Activated T-cell treated with anti-CD3 and anti-CD28 coated beads, Interleukin-2, amount 50 U/mL, for 24 hours (primary cell): ENCODE measurements at places on chromosomes 12 and 14.

DNA sequence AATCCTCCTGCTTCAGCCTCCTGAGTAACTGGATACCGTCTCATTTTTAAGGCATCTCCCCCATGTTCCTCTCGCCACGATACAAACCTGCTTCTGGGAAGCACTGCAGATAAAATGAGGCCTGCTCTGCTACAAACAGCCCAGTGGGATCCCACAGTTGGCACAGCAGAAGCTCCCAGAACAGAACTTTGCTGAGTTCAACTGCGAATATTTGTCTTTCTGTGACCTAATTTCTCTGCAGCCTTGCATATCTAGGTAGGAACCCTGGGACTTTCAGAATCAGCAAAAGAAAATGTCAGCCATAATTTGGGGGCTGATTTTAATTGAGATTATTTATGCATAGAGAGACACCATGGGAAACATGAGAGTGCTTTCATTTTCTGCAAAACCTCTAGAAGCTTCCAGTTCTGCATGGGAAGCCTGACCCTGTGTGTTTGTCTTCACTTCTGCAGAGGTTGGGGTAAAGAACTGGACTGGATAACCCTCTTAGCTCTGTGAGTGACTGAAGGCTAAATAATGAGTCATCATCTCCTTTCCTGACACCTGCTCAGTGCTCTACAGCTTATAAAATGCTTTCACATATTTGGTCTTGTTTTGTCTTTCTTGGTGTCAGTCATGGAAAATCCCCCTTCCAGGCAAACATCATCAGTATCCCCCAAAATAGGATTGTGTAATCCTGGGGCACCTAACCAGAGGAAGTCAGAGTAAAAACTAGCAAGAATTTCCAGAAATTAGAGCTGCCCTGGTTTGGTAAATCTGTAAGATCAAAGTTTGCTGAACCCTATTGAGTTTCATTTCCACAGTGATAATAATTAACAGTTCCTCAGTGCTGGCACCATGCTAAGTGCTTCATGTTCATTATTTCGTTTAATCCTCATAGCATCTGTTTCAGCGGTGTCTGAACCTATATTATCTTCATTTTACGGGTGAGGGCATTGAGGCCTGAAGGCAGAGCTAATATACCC is 185.8 kb downstream of the SLC15A4 start:
- no peak for DNase-seq

GRCh38 chr12:65113621-65114035 is 7.5 kb downstream of the WIF1 start:
- no peak for DNase-seq

- DNase-seq, result no peak
Measured at GRCh38 chr12:91007531-91008290, 2.9 kb upstream of the EPYC start.

GRCh38 chr14:65964366-65964765 is 521.8 kb upstream of the CCDC196 start:
- no peak for DNase-seq

- no peak for DNase-seq
Measured at GRCh38 chr14:102875652-102876051, 46.8 kb upstream of the AMN start.

GRCh38 chr12:20508962-20509361 is 140.6 kb downstream of the PDE3A start:
- DNase-seq, result no peak

GRCh38 chr12:117686911-117687377 is 281.8 kb downstream of the KSR2 start:
- no peak for DNase-seq

DNA sequence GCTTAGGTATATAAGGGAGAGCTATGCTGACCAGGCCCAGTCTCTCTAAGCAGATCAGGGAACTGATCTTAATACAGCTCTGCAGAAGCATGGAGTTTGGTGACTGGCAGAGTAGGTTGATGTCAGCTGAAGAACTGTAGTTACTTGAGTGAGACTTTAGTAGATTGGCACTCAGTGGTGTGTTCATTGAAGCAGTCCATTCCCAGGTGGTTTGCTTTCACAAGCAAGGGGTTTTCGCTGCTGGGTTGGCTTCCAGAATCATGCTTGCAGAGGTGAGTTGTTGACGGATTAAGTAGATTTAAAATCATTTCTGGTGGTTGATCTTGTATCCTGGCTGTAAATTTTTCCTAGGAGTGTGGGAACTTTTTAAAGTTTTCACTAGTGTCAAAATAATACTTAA is 6.5 kb upstream of the DHRS7 start:
- no peak for DNase-seq

DNA sequence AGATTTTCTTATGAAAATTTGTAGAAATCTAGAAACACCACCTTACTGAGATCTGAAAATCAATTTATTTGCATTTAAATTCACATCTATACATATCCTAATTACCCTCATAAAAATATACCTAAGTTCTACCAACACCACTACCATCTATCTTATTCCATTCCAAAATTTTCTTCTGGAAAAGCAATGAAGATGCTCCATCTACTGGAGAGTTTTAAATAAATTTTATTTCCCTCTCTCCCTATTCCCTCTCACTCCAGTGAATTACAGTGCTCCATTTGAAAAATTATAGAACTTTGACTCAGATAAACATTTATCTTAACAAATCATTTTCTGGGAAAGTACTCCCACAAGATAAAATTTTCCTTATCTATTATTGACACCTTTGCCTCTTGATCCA is 2.3 kb upstream of the C14orf39 start:
- no peak for DNase-seq

GRCh38 chr12:91778938-91779400 is 366.7 kb downstream of the BTG1 start:
- DNase-seq, result no peak

DNA sequence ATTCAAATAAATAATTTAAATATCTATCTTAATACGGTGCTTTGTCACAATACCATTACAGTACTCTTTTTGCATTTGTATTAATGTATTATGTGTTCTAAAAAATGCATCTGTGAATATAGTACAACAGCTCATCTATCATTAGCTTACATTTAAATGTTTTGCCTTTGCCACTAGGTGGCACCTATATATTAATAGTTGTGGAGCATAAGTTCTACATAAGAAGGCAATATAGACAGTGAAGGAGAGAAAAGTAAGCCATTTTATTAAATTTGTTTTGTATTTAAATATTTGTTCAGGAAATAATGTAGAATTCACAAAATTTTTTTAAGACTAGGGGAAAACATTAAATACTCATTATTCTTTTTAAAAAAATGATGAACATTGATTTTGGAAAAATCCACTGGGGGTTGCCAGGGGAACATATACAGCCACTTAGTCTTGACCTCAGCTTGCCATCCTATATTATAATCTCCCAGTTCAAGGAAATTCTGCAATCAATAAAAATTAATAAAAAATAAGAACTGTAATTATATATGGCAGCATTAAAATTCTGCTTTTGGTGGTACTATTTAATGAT is 9.8 kb downstream of the CCER1 start:
- DNase-seq, result no peak

DNA sequence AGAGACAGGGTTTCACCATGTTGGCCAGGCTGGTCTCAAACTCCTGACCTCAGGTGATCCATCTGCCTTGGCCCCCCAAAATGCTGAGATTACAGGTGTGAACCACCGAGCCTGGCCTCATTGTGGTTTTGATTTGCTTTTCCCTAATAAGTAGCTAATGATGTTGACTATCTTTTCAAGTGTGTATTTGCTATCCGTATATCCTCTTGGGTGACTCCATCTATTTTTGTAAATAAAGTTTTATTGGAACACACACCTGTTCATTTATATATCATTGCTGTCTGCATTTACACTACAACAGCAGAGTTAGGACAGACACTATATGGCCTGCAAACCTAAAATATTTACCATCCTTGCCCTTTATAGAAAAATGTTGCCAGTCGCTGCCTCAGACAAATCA is 13.7 kb upstream of the HRK start:
- no peak for DNase-seq

- no peak for DNase-seq
Measured at GRCh38 chr12:69173368-69173767, 66.0 kb upstream of the CPSF6 start.

DNA sequence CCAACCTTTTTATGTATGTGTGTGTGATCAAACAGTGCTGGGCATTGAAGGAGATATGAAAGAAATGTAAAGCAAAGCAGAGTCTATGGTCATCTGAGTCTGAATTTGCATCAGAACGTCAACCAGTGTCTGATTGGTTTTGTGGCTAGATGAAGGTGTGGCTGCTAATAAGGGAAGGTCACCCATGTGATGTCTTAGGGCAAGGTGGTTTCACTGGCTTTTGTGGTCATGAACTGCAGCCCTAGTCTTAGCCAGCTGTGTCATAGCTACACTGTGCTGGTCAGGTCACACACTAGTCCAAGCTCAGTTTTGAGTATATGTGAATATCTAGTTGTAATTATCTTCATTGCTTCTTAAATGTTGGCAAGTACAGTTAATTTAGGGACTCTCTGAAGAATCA is 105.8 kb downstream of the TGFB3 start:
- no peak for DNase-seq

- peak; percentile 42 for DNase-seq
Measured at GRCh38 chr12:31897781-31898503, 61.3 kb upstream of the RESF1 start.

DNA sequence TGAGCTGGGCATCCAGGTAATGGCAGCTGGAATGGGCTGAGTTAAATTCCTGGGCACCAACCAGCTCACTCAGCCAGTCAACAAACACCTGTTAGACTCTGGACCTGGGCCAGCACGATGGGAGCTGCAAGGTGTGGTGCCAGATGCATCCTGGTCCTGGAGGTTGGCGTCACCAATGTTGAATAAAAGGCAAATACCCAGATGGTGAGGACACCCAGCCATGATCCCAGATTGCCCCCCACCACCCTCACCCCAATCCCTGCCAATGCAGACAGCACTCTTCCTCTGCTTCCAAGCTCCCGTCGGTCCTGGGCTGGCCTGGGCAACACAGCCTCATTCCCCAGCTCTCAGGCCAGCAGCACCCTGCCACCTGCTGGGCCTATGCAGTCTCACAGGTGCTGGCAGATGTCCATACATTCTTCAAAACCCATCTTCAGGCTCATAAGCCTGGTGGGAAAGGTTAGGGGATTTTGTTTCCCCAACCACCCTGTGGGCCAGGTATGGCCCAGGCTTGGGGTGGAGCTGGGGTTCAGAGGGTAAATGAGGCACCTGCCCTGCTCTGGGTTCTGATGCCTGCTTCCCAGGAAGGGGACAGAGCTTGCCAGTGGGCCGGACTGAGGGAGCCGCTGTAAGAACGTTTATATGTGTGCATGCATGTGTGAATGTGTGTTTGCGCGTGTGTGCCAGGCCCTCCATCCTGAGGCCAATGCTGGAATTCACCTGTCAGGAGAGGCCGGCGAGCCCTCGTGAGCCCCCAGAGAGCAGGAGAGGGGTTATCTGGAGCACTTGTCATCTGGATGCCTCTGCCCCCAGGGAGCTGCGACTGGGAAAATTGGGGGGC is 58.0 kb downstream of the LGMN start:
- DNase-seq, result peak; percentile 32

- DNase-seq, result no peak
Measured at GRCh38 chr14:81178063-81178462, 42.7 kb downstream of the GTF2A1 start.

DNA sequence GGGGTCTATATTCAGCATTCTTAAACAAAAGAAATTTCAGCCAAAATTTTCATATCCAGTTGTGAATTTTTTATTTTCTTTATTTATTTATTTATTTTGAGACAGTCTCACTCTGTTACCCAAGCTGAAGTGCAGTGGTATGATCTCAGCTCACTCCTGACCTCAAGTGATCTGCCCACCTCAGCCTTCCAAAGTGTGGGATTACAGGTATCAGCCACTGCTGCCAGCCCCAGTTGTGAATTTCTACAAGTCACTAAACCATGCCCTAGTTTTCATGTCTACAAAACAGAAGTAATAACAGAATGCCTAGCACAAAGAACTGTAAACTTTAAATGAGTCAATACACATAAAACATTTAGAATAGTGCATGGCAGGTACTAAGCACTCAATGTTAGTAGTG is 254.2 kb downstream of the C12orf50 start:
- DNase-seq, result no peak

DNA sequence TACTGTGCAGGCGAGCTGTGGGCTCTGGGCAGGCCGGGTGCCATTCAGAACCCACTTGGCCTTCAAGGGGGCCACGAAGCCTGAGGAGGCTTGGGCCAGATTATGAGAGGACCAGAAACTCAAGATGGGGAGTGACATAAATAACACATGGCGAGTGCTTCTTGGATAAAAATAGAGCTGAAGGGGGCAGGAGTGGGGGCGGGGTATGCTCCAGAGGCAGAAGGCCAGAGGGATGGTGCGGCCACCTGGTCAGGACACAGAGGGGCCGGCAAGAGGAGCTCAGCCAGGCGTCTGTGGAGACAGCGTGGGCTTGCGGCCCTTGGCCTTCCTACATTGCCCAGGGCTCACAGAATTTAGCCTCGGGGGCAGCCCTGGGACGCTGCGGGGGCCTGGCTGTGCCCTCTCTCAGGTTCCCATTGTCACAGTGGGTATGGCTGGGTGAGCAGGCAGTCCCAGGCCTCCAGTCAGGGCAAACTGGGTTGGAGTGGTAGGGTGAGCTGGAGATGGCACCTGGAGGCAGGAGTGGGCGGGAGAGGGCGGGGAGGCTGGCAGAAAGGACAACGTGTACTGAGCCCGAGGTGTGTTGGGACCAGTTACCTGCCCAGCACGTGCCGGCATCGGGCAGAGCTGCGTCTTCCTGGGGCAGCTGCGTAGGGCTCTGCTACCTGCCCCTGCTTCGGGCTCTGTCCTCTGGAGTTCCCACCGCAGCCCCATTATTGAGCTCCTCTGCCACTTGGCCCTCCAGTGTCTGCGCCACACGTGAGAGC is 7.4 kb upstream of the SLC25A29 start:
- DNase-seq, result no peak

DNA sequence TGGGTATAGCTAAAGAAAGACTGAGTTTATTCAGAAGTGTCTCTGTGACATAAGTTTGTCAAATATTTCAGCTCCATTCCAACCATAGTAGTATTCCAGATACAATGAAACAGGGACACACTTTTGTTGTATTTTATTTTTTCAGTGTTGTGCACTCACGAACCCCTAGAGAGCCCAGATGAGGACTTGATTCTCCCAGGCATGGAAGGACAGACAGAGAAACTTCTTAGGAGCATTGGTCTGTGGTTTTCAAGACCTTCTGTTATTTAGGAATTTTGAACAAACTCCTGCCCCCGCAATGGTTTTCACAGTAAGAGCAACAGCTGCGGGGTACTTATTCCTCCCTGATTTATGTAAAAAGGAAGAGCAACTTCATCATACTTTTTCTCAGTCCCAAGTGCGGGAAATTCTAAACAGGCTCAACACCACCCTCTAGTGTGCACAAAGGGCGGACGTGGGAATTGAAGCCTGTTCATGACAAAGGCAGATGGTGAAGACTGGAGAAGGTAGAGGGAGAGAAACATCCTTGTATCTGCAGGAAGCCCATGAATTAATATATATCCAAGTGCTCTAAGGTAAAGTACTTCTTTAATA is 147.6 kb downstream of the PAH start:
- DNase-seq, result peak; percentile 36

GRCh38 chr12:110012659-110013058 is 13.4 kb downstream of the ANKRD13A start:
- DNase-seq, result no peak
